ENCODE measurements at places on chromosomes 13 and 19.

DNA sequence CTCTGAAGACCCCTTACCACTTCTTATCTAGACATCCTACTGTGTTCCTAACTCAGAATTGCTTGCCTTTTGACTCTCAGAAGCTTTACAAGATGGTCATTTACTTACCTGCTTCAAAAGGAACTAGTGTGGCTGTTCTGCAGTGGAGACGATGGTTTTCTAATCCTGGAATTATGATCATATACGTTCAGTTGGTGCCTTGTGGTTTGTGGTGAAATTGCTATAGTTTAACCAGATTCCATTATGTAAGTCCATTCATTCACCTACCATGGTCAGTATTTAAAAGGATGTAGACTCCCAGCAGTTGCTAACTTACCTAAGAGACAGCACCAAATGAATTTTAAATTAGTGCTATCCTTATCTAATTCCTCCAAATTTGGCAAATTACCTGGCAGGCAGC is 210.9 kb downstream of the SHISA2 start:
- DNase-seq: no peak

DNA sequence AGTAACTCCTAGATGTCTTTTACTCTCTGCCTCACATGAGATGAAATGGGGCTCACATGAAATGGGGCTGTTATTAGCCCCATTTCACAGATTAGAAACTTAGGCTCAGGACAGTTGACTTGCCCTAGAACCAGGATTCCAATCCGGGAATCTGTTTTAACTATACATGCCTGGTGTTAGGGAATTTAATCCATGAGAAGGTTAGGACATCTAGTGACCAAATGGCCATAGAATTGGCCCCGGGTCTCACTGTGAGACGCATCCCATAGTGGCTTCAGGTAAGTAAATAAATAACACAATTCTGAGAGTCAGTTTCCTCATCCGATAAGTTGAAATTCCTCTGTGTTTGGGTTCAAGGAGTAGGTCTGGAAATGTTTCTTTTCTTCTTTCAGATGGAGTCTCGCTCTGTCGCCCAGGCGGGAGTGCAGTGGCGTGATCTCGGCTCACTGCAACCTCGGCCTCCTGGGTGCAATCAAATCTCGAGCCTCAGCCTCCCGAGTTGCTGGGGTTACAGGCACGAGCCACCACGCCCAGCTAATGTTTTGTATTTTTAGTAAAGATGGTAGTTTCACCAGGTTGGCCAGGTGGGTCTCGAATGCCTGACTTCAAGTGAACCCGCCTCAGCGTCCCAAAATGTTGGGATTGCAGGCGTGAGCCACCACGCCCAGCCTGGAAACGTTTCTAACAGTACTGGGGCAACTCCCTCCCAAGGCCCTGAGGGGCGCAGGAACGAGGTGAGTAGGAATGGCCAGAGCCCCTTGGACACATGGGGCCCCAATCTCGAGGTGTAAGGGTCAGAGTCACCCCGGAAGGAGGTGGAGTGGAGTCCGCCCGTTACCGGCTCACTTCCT is 1.2 kb upstream of the ZNF574 start:
- no peak for DNase-seq

GRCh38 chr19:47260476-47260875 is 4.2 kb downstream of the CCDC9 start:
- no peak for DNase-seq

- DNase-seq: no peak
Observed at GRCh38 chr13:112161521-112162301, 94.8 kb downstream of the SOX1 start.

GRCh38 chr13:113002206-113002912 is 33.3 kb downstream of the MCF2L start:
- DNase-seq: no peak

GRCh38 chr13:27353708-27354107 is 70.7 kb upstream of the GTF3A start:
- DNase-seq: no peak

- no peak for DNase-seq
Observed at GRCh38 chr13:20718958-20719566, 15.6 kb downstream of the IL17D start.

- no peak for DNase-seq
Observed at GRCh38 chr13:50334115-50334778, 319.0 kb downstream of the KCNRG start.

DNA sequence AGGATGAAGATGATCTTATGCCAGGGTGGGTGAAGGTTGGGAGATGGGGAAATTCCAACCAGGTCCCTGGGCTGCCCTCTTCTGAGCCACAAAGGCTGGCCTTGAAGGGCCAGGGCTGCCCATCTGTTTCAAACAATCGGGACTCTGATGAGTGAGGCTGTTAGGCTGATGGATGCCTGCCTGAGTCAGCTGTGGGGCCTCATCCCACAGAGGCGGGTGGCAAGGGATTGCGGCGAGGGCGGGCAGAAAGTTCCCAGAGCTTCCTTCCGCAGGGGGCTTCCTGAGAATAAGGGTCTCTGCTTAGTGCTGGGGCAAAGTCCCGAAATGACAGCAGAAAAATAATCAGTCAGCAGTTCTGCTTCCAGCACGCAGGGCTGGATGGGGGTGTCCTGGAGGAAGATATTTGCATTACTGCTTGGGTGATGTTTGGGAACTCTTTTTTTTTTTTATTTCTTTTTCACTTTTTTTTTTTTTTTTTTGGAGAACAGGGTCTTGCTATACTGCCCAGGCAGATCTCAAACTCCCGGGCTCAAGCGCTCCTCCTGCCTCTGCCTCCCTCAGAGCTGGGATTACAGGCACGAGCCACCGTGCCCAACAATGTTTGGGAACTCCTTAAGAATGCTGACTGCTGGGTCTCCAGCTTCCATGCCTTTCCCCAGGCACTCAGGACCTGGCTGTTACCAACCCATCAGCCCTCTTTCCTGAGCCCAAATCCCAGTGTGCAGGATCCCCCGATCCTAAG is 14.1 kb downstream of the SH3GL1 start:
- no peak for DNase-seq

DNA sequence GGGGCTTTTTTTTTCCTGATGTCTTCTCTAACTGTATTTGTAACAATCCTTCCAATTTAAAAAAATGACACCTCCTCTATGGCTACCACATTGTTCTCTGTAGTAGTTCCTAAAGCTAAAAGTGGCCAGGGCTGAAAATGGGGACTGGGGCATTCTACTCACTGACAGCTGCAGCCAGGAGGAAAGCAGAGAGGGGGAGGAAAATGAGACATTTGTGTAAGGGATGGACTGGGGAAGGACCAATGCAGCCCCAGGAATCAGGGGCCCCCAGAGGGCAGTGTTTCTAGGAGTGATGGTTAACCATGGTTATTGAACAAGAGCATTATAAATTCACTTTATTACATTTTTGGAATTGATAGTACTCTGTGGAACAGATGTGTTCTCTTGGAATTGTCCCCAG is 34.3 kb upstream of the C1QTNF9 start:
- no peak for DNase-seq

GRCh38 chr13:87444135-87444534 is 227.0 kb upstream of the SLITRK5 start:
- no peak for DNase-seq

- DNase-seq: no peak
Observed at GRCh38 chr13:95361686-95362085, 60.4 kb upstream of the ABCC4 start.

DNA sequence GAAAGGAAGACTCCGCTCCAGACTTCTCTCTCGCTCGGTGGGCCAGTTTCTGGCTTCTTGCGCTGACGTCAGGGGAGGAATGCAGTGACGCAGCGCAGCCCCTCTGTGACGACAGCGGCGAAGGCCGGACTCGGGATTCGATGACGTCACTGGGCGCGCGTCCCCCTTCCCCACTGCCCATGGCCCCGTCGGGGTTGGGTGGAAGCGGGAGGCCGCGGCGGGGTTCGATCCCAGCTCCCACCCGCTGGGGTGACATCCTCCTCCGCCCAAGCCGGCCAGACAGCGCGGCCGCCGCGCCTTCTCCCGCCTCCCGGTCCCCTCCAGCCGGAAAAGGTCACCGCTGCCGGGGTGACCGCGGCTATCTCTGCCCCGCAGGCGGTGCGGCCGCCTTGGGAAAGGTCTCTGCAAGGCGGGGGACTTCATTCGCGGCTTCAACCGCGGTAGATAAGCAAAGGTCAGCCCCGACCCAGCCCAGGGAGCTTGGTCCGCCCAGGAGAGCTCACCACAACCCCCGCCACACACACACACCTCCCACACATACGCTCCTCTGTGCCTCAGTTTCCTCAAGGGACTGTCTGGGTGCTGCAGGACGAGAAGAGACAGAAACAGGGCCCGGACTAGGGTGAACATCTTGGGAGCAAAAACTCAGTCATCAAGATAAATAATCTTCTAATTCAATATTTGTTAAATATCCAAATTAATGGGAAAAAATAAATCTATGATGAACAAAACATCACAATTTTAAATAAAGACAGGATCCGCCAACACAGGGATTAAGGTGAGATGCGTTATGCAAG is 844 bp upstream of the RFX1 start:
- DNase-seq: peak; percentile 92

DNA sequence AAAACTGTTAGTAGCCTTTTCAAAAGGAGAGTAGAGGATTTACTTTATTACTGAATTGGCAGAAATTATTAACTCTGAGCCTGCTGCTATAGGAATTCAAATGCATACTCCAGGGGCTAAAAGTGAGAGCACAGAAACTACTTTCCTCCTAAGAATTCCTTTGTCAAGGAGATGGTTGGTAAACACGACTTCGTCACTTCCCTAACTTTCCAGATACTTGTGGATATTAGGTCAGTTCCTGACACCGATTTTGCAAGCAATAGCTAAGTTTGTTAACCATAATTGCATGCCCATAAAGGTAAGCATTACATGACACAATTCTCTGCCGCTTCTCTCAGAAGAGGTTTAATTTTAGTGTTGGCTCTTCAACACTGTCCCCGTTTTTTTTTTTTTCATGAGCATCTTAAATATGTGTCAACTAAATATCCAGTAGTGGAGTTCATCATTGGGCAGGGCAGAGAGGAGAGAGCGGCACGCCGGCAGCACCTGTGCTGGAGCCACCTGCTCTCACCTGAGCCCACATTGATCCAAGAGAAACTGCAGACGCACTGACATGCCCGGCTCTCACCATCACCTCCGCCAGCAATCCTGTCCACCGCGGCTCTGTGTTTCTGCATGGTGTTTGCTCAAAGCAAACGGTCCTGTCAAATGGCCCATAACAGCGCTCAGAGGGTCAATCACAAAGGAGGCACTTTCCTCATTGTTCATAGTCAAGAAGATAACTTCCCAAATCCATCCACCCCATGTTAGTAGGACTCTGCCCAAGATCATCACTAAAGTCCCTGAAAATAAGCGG is 2.6 kb downstream of the MED26 start:
- no peak for DNase-seq

GRCh38 chr13:23644126-23644419 is 73.9 kb downstream of the TNFRSF19 start:
- no peak for DNase-seq

GRCh38 chr19:46659151-46660007 is 1.6 kb downstream of the DACT3 start:
- DNase-seq: peak; percentile 67

DNA sequence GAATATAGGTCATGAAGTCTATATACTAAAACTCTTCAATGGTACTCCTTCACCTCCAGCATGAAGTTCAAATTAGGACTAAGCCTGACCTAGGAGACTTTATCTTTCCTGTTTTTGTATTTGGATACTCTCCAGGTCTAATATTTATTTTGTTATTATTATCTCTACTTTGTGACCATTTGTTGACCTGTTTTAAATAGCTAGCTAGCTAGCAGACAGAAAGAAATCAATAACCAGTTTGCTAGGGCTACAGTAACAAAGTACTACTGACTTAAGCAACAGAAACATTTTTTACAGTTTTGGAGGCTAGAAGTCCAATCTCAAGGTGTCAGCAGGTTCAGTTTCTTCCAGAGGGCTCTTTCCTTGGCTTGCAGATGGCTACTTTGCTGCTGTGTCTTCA is 15.1 kb upstream of the DACH1 start:
- no peak for DNase-seq

DNA sequence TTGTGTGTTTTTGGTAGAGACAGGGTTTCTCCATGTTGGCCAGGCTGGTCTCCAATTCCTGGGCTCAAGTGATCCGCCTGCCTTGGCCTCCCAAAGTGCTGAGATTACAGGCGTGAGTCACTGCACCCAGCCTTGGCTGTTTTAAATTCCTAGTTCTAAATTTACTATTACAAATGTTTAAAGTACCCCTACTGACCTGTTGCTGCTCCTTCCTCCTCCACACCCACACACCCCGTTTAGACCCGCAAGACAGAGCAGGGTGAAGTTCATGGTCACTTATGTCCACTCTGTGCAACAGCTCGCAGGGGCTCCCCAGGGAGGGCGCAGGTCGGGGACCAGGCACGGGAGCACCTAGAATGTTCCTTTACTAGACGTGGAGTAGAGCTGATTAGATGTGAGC is 28.7 kb downstream of the TMEM161A start:
- DNase-seq: no peak
